Iris pigment epithelial cell (primary cell): ENCODE measurements at places on chromosomes 13 and 19.
A peak's percentile ranks its signal among the peaks of the same experiment; 100 is the strongest.

GRCh38 chr13:106432636-106433035, 102.8 kb downstream of the EFNB2 start:
- no peak for DNase-seq

DNA sequence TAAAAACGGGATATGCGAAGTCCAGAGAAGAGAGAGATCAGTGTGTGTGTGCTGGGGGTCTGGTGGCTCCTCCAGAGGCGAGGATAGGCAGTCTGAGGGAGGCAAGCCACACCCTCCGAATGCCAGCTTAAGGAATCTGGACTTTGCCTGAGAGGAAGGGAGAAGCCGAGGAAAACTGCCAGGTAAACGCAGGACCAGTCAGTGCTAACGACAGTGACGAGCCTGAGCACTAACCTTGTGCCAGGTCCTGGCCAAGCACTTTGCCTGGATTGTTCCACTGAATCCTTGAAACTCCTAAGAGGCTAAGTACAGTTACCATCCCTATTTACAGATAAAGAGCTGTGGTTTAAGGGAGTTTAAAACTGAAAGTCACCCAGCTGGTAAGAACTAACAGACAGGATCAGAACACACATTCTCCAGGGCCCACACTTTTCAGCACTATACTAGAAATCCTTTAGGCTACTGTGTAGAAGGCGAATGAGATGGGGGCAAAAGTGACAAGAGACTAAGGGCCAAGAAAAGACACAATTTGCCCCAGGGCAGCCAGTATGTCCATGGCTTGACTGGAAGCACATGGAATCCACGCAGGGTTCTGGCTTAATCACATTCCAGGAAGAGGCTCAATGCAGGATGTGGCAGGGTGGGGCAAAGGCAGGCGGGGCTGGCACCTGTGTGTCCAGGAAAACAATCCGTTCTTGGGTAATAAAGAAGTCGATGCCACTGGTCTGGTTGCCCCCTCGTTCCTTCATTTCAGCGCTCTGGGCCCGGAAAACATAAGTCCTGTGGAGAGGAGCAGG, 15.1 kb downstream of the SMG9 start:
- no peak for DNase-seq

DNA sequence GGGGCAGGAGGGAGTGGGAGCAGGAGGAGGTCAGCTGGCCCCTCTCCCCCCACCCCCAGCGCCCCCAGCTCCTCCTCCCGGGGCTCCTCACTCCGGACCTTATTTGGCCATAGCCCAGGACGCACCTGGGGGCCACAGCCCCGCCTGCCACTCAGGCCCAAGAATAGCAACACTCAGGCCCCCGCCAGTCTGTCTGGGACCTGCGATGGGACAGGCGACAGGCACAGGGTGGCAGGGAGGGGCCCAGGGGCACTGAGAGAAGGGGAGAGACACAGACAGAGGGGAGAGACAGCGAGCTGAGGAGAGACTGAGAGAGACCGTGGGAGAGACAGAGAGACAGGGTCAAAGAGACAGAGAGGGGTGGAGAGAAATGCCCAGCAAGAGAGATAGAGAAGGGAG, 10.2 kb downstream of the JOSD2 start:
- DNase-seq = no peak

DNA sequence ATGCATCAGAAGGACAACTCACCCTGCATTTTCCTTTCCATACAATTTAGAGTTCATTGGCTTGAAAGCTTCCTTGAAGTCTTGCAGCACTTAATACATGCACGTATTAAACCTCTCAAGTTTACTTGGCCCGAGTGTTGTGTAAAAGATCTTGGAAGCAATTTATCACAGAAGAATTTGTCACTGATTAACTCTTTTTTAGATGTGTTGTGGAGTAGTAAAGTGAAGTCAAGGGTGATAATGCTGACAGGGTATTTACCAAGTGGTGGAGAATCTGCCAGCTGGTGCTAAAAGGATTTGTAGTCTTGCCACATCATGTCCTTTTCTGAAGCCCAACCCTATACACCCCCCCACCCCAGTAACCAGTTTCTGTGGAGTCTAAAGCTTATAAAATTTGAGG, 421.0 kb upstream of the MIR17HG start:
- no peak for DNase-seq

- peak; percentile 47 for DNase-seq
Measured at GRCh38 chr13:35552172-35552844, 75.8 kb upstream of the MAB21L1 start.

GRCh38 chr13:105370011-105370650, 1165.3 kb downstream of the EFNB2 start:
- DNase-seq = peak; percentile 31

- DNase-seq = peak; percentile 42
Measured at GRCh38 chr13:92354583-92354982, 872.0 kb upstream of the GPC6 start.

- DNase-seq = no peak
Measured at GRCh38 chr13:28251466-28251865, 113.1 kb downstream of the PAN3 start.

DNA sequence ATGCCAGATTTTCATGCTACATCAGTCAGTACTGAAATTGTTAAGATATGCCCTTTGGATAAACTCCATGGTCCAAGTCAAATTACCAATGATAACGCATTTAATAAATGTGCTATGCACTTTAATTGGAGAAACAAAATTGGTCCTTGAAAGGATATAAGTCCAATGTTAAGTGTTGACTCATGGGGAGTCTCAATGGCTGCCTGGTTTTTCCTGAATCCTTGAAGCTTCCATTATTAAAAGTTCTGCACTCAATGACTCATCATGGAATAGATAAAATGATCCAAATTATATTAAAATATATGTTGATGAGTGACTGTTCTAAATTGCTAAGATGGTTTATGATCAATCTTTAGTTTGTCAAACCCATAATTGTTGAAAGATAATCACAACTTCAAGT, 346.0 kb upstream of the ATXN8OS start:
- no peak for DNase-seq

- DNase-seq = peak; percentile 52
Measured at GRCh38 chr19:31436121-31436776, 87.0 kb upstream of the TSHZ3 start.

- DNase-seq = no peak
Measured at GRCh38 chr13:73913751-73914518, 220.3 kb downstream of the KLF12 start.

GRCh38 chr13:98504371-98504963, 72.4 kb downstream of the STK24 start:
- no peak for DNase-seq

- DNase-seq = no peak
Measured at GRCh38 chr19:21750586-21751128, 16.7 kb downstream of the ZNF100 start.

GRCh38 chr19:28427376-28428083, 785.4 kb downstream of the UQCRFS1 start:
- DNase-seq = no peak

DNA sequence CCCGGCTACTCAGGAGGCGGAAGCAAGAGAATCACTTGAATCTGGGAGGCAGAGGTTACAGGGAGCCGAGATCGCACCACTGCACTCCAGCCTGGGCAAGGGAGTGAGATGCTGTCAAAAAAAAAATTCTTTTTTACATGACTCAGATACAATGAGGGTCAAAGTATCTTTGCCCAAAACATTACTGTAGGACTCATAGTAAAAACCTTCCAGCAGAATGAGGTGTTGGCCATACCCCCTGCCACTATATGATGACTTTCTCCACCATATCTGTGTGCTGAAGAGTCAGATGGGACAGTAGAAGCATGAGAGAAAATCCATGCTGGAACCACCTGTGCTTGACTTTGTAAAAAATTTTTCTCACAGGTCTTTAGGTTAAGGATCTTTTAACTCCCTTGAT, 86.7 kb downstream of the COL4A2 start:
- DNase-seq = no peak

- DNase-seq = no peak
Measured at GRCh38 chr19:32349051-32349450, 3.6 kb downstream of the ZNF507 start.

- peak; percentile 89 for DNase-seq
Measured at GRCh38 chr13:101449790-101450748, 2.4 kb upstream of the ITGBL1 start.

DNA sequence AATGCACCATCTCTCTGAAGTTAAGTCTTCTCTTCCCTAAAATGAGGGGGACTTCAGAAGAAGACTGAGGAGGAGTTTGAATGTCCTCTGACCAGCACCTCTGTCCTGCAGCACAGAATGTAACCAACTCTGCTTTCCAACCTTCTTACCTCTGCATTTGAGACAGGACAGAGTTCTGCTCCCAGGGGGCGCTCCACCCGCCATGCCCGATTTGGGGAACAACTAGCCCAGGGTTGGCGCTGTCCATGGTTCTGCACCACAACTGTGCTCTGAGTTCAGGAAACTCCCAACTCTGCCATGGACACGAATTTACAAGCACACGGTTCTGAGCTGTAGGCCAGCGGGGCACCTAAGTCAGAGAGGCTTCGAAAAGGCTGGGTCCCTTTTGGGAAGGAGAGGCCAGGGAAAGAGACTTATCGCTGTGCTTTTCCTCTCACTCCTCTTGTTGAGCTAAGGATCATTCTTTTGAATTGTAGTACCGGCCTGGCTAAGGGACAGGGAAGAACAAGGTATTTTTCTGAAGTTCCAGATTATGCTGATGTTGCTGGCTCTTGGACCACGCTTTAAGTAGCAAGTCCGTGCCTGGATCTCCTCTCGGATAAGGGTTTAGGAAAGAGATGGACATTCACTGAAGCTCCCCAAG, 22.2 kb downstream of the SIGLEC5 start:
- peak; percentile 69 for DNase-seq

- no peak for DNase-seq
Measured at GRCh38 chr13:26880735-26881134, 120.1 kb upstream of the GPR12 start.

GRCh38 chr13:51331354-51331861, 8.1 kb upstream of the SERPINE3 start:
- no peak for DNase-seq

GRCh38 chr19:35585848-35586247, at the start of gene PMIS2:
TSS of gene PMIS2 (plus strand) at chr19:35586173. CDS start at chr19:35586260, 87 bp downstream.
- DNase-seq = peak; percentile 9

DNA sequence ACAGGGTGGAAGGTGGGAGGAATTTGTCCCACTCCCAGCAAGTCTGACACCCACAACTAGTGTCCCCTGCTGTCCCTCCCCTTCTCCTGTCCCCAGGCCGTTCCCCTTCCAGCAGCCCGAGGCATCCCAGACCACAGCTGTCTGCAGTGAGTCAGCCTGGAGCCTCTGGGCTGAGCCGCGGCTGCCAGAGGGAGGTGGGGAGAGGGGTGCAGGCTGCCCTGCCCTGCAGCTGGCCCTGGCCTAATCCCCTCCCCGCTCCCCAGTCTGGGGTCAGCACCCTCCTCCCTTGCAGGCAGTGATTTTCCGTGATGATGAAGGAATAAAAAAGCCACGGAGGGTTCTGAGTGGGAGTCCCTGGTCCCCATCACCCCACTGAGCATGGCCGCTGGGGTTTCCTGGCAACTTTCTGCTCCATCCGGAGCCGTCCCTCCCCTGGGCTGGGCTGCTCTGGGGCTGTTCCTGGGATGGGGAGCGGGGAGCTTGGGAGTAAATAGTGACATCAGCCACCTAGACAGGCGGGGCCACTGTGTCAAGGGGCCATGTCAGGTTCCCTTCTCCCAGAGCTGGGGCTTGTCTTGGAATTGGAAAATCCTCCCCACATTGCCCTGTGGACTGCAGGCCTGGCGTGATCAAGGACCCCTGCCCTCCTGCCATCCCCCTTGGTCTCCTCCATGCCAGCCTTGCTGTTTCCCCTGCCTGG, 16.8 kb downstream of the SPC24 start:
- DNase-seq = peak; percentile 81

DNA sequence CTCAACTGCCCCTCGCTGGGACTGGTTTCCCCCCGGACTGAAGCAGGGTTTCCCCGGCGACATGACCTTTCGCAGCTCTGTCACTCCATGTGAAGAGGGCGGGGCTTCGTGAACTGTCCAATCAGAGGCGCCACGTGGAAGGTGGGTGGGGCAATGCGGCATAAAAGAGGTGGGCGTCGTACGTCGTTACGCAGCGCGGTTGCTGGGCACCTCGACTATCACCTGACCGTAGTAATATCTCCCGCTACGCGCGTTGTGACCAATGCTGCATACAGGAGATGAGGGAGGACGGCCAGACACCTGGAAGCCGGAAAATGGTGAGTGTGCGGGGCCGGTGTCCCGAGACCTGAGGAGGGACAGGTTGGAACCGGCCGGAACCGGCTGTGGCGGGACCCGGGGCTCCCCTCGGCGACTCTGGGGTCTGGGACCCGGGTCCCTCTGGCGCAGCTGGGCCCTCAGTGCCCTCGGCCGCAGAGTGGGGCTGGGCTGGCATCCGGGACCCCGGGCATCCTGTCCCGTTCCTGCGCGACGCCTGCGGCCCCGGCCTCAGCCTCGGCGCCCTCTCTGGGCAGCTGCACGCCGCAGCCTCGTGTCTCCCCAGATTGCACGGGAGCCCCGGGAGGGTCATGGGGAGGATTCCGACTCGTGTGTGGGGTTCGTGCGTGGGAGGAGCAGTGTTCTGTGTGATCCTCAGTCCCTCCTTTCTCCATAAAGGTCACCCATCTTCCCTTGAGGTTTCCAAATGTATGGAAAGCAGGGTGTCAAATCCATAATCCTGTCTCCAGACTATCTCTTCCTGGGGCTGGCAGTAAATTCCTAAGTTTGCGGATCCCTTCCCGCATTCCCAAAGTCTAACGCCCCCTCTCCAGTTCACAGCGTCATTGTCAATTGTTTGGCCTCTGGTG, 32.2 kb downstream of the ZNF136 start:
- DNase-seq = peak; percentile 75

- DNase-seq = peak; percentile 85
Measured at GRCh38 chr13:78700121-78700910, 41.4 kb upstream of the OBI1 start.

GRCh38 chr13:24931450-24932251, 164.3 kb upstream of the PABPC3 start:
- no peak for DNase-seq

DNA sequence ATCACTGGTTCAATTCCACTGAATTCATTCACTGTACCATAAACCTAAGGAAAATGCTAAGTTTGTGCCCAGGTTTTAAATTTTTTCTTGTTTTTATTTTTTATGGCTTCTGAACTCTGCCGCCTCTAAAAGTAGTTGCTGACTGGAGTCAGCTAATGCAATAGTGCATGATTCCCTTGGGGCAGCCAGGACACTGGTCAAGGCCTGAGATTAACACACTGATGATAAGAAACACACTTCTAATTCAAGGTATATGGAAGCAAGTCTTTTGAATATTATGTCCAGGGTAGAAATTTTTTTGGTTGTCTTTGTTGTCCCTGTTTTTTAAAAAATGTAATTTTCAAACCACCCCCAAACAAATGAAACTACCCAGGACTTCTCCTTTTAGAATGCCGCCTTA, 72.2 kb downstream of the CDADC1 start:
- DNase-seq = no peak
